WTC11 (cell line): ENCODE measurements at places on chromosomes 2 and 18. TPM values are rescaled to one million over a fixed set of nuclear protein-coding genes. Genes with fewer than 3 reads are reported as not detected.

The DYNAP gene
- total RNA-seq, result 0.46 to 0.94 TPM (median 0.50 TPM) in 3 replicates

DNA sequence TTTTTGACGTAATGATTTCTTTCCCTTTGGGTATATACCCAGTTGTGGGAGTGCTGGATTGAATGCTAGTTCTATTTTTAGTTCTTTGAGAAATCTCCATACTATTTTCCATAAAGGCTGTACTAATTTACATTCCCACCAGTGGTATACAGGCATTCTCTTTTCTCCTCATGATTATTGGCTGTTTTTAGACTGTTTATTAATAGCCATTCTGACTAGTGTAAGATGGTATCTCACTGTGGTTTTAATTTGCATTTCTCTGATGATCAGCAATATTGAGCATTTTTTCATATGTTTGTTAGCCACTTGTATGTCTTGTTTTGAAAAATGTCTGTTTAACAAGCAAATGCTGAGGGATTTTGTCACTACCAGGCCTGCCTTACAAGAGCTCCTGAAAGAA lies 9.2 kb upstream of the CD28 start:
- no peaks in the 10 kb centered on the region for H3K36me3 ChIP-seq
- H3K27me3 ChIP-seq, result no peaks in the 10 kb centered on the region
- DNase-seq, result no peak
- no peak overlapping the region for H3K27ac ChIP-seq
- H3K4me1 ChIP-seq, result no peaks in the 10 kb centered on the region
- no peak overlapping the region for H3K4me3 ChIP-seq

The UGT1A7 gene
- total RNA-seq, result not detected in 3 replicates

The C2orf66 gene
- total RNA-seq, result not detected in 3 replicates

The PHLPP1 gene
- 49.1 to 52.0 TPM (median 49.5 TPM) in 3 replicates for total RNA-seq

- H3K27ac ChIP-seq, result no peak overlapping the region
- no peaks in the 10 kb centered on the region for H3K4me1 ChIP-seq
- DNase-seq, result no peak
- no peak overlapping the region for H3K4me3 ChIP-seq
- no peaks in the 10 kb centered on the region for H3K27me3 ChIP-seq
These were observed 81.2 kb upstream of the CYRIA start for GRCh38 chr2:16746833-16747232.

GRCh38 chr2:73717251-73717606 lies 19.9 kb downstream of the TPRKB start:
- no peaks in the 10 kb centered on the region for H3K4me1 ChIP-seq
- no peak overlapping the region for H3K4me3 ChIP-seq
- H3K27ac ChIP-seq, result no peak overlapping the region
- peaks cover 67% of the 10 kb centered on the region for H3K27me3 ChIP-seq
- DNase-seq, result no peak
